Glutamatergic neuron (in vitro differentiated cells): ENCODE measurements at places on chromosomes 11 and 22. TPM values are rescaled to one million over a fixed set of nuclear protein-coding genes. Genes with fewer than 3 reads are reported as not detected.

Gene PISD
- 60.9 TPM for total RNA-seq

Gene GPHA2
- total RNA-seq: not detected

Gene HORMAD2
- total RNA-seq: not detected

Gene BIK
- 17.3 TPM for total RNA-seq

Gene SYT13
- total RNA-seq: 7.5 TPM

Gene FGF3
- not detected for total RNA-seq

Gene KRTAP5-1
- not detected for total RNA-seq

Gene RFPL3
- total RNA-seq: not detected

Gene GAS2
- 11.7 TPM for total RNA-seq

Gene ENTHD1
- not detected for total RNA-seq

Gene WBP2NL
- not detected for total RNA-seq

Gene ADAMTS8
- 0.32 TPM for total RNA-seq

GRCh38 chr11:97622795-97623194 is 1233.0 kb downstream of the JRKL start:
- no peak for DNase-seq

DNA sequence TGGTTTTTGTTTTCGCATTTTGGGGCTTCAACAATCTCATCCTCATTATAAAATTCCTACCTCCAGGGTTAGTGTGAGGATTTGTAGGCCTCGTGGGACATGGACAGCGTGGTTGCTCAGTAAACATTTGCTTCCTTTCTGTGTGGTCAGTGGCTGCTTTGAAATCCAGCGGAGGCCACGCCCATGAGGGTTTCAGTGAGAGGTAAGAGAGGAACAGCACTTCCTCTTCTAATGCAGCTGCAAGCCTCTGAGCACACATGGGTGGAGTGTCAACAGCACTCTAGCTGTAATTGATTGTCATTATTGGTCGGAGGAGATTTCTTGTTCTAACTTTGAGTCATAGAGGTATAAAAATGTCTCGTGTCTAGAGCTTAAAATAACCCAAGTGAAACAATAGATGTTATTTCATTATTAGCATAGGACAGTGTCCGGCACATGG is 6.0 kb upstream of the ARHGAP42 start:
- DNase-seq: peak; percentile 55

DNA sequence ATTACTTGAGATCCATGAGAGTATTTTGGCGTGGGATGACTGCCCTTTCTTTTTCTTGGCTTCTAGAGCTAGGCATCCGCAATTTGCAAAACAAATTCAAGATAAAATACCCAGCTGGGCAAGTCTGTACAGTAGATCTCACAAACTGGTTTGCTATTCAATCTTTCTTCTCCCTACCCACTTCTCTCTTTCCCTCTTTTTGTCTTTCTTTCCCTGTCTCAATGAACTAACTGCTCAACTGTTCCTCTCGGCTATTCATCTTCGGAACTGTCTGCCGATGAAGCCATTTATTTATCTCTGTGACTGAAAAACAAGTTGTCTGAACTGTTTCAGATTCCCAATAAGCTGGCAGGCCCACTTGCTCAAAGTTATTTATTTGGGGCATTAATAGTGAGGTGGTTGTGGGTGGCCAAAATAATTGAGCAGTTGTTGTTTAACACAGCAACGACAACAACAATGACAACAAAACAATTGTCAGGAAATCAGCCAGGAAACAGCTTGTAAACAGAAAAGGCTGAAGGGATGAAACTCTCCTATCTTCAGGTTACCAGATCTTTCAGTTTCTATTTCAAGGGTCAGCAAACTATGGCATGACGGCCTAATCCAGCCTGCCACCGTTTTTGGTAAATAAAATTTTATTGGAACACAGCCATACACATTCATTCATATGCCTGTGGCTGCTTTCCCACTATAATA is 76.0 kb upstream of the MTMR2 start:
- DNase-seq: no peak

DNA sequence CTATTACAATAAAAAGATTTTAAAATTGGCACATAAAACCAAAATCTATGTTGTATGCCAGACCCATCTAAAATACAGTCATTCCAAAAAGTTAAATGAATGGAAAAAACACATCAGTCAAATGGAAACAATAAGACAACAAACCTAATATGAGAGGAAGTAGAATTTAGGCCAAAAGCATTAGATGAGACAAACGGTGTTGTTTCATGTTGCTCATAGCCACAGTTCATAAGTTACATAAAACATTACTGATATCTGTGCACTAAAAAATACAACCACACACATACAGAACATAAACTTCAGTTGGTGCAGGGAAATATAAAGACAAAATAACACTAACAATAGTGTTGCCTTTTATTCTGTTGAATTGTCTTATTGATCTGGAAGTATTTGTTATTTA is 661.9 kb downstream of the CNTN5 start:
- no peak for DNase-seq

GRCh38 chr11:126739499-126740145 is 260.9 kb downstream of the KIRREL3 start:
- DNase-seq: no peak

DNA sequence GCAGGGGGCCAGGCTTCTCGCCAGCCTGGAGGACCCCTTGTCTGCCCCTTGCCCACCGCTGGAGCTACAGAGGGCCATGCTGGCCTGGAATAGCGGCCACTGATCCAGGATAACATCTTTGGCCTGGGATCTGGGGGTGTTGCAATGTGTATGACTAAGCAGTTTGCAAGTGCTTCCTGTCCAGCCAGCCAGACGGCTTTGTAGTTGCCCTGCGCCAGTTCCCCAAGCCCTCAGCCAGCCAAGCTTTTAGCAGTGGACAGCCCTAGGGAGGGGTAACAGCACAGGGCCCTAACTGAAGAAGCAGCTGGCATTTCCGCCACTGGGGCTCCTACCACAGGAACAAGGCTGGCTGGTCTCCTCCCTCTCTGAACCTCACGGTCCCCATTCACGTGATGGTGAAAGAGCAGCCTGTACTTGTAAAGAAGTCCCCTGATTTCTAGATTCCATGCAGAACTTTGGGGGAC is 32.1 kb downstream of the UQCR10 start:
- no peak for DNase-seq

- DNase-seq: no peak
Observed at GRCh38 chr11:34730544-34731295, 109.8 kb downstream of the EHF start.

- DNase-seq: no peak
Observed at GRCh38 chr11:125952559-125952958, 6.7 kb downstream of the VSIG10L2 start.

- DNase-seq: no peak
Observed at GRCh38 chr11:1005928-1006327, 30.6 kb downstream of the MUC6 start.

DNA sequence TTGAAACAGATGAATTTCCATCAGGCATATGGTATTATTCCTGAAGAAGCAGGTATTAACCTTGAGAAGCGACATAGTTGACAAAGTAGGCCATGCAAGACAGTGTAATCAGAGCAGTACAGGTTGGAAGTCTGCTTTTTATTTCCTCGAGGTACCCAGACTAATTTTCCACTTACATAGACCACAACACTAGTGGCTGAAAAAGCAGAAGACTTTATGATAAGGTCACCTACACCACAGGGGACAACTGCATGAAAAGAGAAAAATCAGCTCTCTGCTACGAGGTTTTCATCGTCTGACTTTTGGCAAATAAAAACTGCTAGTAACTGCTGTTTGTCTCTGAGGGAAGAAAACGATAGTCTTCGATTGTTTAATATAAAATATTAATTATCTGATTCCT is 77.5 kb downstream of the CNTN5 start:
- no peak for DNase-seq

DNA sequence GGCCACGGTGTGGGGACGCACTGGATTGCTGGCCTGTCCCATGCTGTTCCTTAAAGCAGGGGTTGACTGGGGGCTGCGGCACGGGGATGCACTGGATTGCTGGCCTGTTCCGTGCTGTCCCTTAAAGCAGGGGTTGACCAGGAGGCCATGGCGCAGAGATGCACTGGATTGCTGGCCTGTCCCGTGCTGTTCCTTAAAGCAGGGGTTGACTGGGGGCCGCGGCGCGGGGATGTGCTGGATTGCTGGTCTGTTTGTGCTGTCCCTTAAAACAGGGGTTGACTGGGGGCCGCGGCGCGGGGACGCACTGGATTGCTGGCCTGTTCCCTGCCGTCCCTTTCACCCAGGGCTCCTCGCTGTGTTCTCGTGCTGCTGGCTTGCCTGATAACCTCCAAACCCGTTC is 383.4 kb downstream of the TBC1D22A start:
- no peak for DNase-seq

DNA sequence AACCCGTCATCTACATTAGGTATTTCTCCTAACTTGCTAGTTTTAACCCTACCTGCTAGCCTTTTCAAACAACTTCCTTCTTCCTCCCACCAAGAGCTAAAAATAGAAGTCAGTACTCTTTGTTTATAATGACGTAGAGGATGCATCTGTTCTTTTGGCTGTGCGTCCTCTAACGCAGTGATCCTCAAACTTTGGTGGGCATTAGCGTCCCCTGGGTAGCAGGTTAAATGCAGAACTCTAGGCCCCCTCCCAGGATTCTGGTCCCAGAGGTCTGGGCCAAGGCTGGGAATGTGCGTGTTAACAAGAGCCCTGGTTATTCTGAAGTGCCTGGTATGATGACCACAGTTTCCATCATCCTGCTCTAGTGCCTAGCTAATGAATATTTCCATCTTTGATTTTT is 67.6 kb downstream of the BARX2 start:
- no peak for DNase-seq

DNA sequence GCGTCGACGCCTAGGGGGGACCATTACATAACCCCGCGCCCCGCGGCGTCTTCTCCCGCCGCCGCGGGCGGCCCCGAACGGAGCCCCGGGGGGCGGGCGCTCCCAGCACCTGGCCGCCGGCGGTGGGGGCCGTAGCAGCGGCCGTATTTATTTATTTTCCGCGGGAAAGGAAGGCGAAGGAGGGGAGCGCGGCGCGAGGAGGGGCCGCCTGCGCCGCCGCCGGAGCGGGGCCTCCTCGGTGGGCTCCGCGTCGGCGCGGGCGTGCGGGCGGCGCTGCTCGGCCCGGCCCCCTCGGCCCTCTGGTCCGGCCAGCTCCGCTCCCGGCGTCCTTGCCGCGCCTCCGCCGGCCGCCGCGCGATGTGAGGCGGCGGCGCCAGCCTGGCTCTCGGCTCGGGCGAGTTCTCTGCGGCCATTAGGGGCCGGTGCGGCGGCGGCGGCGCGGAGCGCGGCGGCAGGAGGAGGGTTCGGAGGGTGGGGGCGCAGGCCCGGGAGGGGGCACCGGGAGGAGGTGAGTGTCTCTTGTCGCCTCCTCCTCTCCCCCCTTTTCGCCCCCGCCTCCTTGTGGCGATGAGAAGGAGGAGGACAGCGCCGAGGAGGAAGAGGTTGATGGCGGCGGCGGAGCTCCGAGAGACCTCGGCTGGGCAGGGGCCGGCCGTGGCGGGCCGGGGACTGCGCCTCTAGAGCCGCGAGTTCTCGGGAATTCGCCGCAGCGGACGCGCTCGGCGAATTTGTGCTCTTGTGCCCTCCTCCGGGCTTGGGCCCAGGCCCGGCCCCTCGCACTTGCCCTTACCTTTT is at the start of gene EP300:
EP300 (plus strand) TSS at position 570 of the 795 bp plus-strand sequence. CDS start 413 bp downstream, outside the sequence.
- DNase-seq: peak; percentile 77

GRCh38 chr11:47035108-47035507 is 98.5 kb downstream of the CSTPP1 start:
- DNase-seq: no peak

- DNase-seq: no peak
Observed at GRCh38 chr11:122661182-122661945, 5.8 kb downstream of the UBASH3B start.

GRCh38 chr11:19912958-19913892 is 200.6 kb downstream of the NAV2 start:
- DNase-seq: no peak

- DNase-seq: no peak
Observed at GRCh38 chr11:132904091-132904490, 628.2 kb downstream of the OPCML start.

GRCh38 chr22:40951795-40952605 is 822 bp downstream of the RBX1 start:
- no peak for DNase-seq

GRCh38 chr11:17445240-17445795 is 31.3 kb downstream of the ABCC8 start:
- no peak for DNase-seq

- no peak for DNase-seq
Observed at GRCh38 chr22:37016134-37016910, 2.9 kb downstream of the TST start.

DNA sequence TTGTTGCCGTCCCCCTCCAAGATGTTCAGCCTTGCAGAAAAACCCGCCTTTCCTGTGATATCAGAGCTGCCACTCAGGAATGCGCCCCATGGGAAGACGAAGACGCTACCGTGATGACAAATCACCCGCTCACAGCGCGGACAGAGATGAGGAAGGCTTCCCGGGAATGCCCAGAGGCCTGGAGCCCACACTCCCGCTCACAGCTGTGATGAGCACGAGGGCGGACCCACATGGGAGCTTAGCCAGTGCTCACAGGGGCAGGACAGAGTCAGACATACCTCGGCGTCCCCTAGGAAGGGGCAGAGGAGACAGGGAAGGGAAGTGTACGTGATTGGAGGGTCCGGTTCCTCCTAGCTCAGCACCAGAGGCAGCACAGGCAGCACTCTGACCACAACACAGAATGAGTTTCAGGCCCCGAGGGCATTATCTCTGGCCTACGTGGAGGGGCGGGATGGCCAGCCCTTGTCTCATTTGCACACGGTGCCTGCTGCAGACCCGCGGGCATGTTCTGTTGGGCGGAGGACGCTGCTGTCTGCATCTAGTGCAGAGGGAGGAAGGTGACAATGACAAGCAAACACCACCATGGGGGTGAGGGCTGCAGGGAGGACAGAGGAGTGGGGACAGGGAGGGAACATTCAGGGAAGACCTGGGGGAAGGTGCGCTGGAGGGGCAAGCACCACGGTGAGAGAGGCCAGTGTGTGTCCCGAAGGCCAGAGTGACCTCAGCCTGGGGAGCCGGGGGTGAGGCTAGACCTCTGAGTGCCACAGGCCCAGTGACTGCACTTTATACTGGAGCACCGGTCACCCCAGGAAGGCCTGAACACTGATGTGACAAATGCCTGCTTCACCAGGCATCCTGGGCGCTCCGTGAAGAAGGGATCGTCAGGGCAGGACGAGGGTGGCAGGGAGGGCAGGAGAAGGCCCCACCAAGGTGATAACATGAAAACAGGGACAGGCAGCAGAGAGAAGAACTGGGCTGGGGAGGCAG is 79.6 kb downstream of the CELSR1 start:
- peak; percentile 41 for DNase-seq

DNA sequence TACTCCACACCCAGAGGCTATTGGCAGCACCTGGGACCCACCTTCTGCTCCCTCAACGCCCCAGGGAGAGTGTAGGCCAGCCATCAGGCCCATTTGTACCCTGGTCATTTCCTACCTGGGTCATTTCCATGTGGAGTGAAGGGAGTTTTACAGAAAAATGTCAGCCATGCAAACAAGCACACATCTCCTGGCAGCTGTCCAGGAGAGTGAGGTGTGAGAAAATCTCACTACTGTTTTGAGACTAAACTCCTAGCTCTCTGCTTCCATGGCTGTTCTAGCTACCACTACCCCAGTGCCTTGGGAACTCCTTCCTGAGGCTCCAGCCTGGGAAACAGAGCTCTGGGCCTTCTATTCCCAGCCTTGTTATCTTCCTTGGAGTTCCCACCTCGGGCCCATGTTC is 2.8 kb upstream of the TMPRSS13 start:
- no peak for DNase-seq
